ENCODE measurements at places on chromosomes 5 and 9.

GRCh38 chr5:103480246-103480645 lies 82.3 kb downstream of the NUDT12 start:
- DNase-seq, result no peak

DNA sequence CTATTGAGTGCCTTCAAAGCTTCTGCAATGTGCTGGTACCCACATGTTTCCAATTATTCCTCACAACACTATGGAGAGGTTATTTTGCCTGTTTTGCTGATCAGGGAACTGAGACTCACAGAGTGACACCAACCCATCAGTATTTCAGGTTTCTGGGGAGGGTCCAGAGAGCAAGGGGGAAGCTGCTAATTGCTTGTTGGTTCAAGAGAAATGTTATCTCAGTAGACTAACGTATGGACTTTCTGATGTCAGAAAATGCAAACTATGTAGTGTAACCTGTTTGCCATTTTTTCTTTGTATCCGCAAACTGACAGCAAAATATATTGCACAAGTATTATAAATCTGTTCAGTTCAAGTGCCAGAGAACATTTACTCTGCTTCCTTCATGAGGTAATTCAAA lies 108.3 kb upstream of the MSX2 start:
- DNase-seq, result no peak

DNA sequence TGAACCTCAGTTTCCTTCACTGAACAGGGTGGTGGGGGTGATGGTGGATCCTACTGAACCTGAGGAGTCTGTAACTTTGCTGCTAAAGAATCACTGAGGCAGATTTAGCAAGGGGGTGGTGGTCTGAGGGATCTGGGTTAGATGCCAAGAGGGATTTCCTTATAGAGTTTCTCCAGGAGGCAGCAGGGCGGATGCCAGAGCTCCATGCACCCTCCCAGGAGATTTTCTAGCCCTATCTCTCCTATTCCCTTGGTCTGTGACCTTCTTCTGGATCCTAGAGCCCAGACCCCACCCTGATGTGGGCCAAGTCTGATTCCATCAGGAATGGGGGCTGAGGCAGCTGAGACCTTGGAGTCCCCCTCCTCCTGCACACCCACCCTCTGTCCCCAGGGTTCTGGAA lies 6.0 kb downstream of the PTGS1 start:
- DNase-seq, result no peak

- no peak for DNase-seq
Measured at GRCh38 chr5:79091064-79091463, 20.5 kb upstream of the BHMT start.

- no peak for DNase-seq
Measured at GRCh38 chr5:82446809-82447208, 168.7 kb upstream of the RPS23 start.

GRCh38 chr9:93436218-93436617 lies 15.3 kb upstream of the FAM120A start:
- DNase-seq, result no peak

GRCh38 chr5:135964670-135965320 lies 10.0 kb upstream of the LECT2 start:
- no peak for DNase-seq

GRCh38 chr9:132319421-132320110 lies 35.2 kb downstream of the SETX start:
- no peak for DNase-seq

DNA sequence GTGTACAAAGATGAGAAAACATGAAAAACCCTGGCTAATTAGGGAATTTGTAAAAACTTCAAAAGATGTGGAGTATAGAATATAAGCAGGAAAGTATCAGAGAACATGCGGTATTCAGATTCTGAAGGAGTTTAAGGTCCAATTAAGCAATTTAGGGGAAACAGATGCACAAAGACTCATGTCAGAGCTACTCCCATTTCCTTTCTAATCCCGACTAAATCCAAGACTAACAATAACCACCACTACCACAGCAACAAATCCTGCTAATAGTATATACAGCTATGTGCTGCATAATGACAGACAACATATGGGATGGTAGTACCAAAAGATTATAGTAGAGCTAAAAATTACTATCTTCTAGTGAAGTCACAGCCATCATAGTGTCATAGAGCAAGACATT lies 102.1 kb downstream of the LURAP1L start:
- no peak for DNase-seq

DNA sequence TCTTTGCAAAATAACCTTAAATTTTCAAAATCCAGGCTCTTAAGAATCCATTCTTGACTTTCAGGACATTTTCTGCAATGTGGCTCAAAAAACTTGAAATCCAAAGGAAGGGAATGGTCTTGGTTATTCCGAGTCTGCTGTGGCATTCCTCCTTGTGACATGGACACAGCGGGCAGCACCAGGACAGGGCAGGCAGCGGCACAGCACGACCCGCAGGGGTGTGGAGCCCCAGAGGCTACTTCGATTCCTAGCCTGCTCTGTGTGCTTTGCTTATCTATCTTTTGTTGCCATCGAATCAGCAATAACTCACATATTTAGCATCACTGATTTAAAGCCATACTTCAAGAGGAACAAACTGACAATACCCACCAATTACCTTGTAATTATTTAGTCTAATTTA lies 420.2 kb upstream of the IRX1 start:
- no peak for DNase-seq

GRCh38 chr5:27830546-27830945 lies 792.2 kb upstream of the CDH9 start:
- DNase-seq, result no peak

DNA sequence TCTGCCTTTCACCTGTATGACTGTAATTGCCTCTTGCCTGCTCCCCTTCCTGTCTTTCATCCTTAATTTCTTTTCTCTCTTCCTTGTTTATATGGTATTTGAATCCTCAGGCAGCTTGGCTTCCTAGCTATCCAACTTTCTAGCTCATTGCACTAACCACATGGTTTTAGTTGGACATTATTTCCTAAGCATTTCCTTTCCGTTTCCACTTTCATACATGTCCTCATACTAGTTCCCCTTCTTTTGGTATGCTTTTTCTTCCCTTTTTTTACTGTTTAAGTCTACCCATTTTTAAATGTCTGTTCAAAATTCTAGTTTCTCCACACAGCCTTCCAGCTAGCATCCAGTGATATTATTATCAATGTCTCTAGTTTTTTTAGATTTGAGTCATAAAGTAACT lies 6.6 kb downstream of the CWC27 start:
- no peak for DNase-seq

DNA sequence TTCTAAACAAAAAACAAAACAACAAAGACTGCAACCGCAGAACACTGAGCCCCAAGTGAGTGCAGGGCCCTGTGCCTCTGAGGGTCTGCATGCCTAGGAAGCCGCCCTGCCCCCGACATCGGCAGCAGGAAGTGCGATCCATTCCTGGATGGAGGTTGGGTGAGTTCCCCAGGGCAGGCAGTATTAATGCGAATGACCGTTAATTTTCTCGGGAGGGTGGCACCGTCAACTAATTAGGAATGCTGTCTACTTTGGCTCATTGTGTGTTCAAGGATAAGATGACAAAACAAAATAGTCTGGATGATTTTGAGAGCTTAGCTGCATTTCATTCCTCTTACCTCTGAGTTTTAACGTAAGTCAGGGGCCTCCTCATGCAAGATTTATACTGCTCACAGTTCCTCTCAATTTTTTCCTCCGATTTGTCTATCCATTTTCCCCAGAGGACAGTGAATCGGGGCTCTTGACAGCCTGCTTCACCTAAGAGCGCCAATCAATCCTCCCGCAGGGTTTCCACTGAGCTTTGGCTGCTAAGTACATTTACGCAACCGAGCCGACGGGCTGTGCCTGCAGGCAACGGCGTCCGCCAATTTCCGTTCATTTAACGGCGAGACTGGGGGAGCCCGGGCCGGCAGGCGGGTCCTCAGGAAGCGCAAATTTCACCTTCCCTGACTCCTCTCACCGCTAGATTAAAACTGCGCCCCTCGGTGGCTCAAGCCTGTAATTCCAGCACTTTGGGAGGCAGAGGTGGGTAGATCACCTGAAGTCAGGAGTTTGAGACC lies 2.9 kb upstream of the NXNL2 start:
- DNase-seq, result no peak

DNA sequence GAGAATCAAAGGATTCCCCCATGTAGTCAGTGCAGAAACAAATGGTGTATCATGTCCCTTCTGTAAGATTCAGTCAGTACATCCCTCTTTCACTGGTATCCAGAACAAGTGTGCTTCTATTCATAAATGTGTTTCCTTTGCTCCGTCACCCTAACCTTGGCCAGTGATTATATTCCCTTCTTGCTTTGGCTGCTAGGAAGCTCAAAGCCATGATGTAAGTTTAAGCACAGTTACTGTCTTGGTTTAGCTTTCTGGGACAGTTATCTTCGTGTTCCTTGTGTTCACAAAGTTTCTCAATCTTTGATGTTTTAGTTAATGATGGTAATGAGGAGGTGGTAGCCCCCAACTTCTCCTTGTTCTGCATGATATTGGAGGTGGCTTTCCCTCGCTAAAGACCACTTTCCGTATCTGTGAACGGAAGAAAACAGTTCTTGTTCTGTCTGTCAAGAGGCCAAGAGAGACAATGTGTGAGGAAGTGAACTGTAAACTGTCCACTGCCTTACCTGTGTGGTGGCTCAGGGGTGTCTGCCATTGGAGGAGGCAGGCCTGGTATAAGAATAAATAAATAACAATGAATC lies 2.2 kb upstream of the AMBP start:
- DNase-seq, result no peak

DNA sequence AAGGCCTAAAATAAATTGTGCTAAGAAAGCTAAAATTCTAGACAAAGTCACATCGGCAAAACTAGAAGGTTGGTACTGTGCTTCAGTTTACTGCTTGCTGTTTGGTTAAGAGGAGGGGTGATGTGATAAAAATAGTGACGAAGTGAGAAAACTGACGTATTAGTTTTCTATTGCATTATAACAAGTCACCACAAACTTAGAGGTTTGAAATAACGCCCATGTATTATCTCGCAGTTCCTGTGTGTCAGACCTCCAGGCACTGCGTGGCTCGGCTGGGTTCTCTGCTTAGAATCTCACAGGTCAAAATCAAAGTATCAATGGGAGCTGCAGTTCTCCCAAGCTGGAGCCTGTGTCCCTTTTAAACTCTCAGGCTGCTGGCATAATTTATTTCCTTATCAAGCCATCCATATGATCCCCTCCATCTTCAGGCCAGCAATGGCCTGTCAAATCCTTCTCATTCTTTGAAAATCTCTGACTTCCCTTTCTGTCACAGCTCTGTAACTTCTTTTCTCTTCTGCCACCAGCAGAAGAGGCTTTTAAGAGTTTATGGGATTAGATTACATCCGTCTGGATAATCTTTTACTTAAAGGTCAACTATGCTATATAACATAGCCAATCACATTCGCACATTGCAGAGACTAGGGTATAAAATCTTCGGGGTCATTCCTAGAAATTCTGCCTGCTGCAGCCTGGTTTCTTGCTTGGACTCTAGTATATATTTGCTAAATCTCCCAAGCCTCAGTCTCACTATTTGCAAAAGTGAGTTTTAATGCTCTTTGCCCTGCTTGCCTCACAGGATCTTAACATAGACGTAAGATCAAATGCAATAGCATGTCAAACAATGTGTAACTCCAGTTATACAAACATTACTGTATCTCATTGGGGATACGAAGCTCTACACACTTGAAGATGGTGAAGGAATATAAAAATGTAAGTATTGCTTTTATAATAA lies 104.0 kb upstream of the CDKN2B start:
- DNase-seq, result no peak

GRCh38 chr9:16720386-16720785 lies 150.1 kb downstream of the BNC2 start:
- no peak for DNase-seq

- DNase-seq, result no peak
Measured at GRCh38 chr5:91403438-91403837, 20.3 kb upstream of the ARRDC3 start.

- no peak for DNase-seq
Measured at GRCh38 chr5:150641006-150641570, 628 bp downstream of the SYNPO start.

DNA sequence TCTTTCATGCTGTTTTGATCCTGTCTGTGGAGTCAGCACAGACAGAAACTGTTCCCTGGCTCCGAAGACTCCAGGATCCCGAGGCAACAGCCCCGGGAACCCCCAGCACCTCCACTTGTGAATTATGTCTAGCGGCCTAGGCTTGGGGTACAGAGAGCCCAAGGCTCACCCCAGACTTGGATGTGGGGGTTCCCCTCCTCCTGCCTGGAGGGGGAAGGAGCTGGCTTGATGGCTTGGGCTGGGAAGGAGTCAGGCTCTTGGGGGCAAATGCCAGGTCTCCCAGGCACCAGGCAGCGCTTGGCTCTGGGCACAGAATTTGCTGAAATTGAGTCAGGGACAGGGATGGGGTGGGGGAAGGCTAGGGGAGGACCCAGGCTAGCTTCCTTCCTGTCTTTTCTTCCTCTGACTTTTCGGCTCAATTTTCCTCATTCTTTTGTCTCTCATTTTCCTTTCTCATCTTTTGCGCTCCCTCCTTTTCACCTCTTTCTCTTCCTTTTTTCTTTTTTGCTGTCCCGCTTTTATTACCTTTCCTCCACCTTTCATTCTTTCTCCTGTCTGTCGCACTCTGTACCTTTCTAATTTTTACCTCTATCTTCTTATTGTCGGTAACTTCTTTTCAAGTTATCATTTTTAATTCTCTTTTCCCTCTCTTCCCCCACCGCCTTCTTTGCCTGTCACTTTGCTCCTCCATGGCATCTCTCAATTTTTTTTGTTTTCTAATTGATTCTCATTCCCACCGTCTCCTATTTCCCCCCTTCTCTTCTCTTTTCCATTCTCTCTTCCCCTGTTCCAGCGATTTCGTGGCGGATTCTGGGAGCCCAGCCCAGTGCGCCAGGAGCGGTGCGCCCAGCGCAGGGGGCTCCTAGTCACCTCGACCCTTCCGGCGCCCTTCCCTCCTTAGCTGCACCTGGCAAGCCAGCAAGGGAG lies 10.5 kb downstream of the MSX2 start:
- no peak for DNase-seq

DNA sequence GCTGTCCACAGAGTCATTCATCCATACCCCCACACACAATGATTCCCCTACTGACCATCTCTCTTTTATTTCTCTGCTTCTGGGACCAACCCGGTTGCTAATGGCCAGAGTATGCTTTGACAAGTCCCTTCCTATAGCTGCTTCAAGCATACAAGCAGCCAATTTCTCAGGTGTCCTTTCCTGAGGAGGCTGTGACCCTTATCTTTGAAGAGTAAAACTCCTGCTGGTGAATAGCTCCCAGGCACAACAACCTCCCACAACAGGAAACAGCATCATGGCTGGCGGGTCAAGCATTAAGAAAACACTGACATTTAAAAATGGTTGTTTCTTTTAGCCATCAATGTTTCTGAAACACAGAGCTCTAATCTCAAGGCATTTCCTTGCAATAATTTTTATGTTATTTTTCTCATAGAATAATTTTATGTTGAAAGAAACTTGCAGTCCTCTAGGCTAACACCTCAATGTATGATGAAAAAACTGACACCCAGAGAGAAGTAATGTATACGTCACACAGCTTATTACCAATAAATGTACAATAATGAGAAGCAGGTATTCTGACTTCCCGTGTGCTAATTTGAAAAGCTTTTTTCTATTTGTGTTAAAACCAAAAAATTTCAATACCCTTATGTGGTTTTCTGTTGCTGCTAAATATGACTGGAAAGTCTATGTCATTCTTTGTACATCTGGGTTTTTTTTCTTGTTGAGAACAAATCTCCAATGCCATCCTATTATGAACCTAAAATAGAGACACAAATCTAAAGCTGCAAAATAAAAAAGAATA lies 7.5 kb upstream of the PAM start:
- DNase-seq, result no peak

GRCh38 chr5:9898319-9898718 lies 268.2 kb upstream of the TAS2R1 start:
- no peak for DNase-seq

Data from stimulated activated CD4-positive, alpha-beta T cell treated with anti-CD3 and anti-CD28 coated beads, TNF-alpha, amount 100 ng/mL, for 1 hour (primary cell).